ENCODE measurements at places on chromosomes 2 and 18. TPM values are rescaled to one million over a fixed set of nuclear protein-coding genes. Genes with fewer than 3 reads are reported as not detected.

- DNase-seq = no peak
Measured at GRCh38 chr2:144012304-144012703, 507.6 kb downstream of the ZEB2 start.

GRCh38 chr18:2192562-2192961, 378.7 kb downstream of the METTL4 start:
- DNase-seq = no peak

GRCh38 chr2:146031158-146031557, 1511.2 kb upstream of the ZEB2 start:
- DNase-seq = no peak

DNA sequence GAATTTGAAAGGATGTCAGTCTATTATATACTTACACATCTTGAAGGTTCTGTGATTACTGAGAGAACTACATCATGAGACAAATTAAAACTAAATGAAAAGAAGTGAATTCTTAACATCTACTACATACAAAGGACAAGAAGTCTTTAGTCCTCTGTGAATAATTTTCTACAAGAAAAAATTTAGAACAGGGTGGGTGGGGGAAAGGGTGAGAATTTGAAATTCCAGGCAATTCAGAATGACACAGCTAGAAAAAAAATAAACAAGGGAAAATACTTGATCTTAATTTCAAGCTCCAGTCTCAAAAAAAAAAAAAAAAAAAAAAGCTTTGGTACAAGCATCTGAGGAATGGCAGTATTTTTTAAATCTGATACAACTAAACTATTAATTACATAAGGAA, 15.5 kb downstream of the CUL3 start:
- no peak for DNase-seq

GRCh38 chr2:68009526-68009925, 53.3 kb downstream of the C1D start:
- DNase-seq = no peak

DNA sequence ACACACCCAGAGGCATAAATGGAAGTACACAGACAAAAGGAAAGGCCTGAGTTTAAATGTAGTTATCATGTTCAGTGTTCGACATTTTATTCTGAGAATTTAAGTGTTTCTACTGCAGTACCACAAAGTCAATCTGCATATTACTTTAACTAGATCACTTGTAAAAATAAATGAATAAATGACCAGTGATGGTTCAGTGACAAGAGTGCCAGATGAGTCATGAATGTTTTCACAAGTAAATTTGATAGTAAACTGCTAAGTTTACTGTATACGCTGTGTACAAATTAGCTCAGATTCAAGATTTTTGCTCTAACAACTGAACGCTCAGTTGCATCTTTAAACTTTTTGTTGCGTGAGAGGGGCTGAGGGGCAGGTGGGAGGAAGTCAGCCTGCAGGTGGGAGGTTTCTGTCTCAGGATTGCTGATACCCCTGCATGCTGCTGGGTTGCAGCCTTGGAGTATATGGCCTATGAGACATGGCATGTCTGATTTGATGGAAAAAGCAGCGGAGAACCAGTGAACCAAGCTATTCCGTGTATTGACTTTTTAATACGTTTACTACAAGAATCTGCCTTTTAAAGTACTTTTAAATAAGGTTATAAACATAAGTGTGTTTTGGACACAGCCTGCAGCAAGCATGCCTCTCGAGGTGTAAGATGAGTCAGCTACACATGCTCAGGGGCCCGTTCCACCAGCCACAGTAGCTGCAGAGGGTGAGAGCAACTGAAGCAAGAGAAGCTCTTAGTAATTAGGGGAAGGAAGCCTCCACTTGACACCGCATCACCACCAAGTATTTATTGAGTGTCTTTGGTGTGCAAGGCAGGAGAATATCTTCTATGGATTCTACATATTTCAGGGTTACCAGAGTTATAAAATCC, 245.1 kb downstream of the NEDD4L start:
- no peak for DNase-seq

Gene RNU2-63P
- not detected for polyA plus RNA-seq

Gene TXNDC2
- polyA plus RNA-seq = not detected
